Right lung (tissue), 10 donors: ENCODE measurements at places on chromosomes 3 and 15.

- DNase-seq: no peak
Measured at GRCh38 chr3:157531301-157531660, 28.1 kb upstream of the VEPH1 start.

- no peak for DNase-seq
Measured at GRCh38 chr15:99385865-99386264, 134.6 kb downstream of the LRRC28 start.

GRCh38 chr3:42720126-42720525, 17.5 kb upstream of the HHATL start:
- no peak for DNase-seq

- no peak for DNase-seq
Measured at GRCh38 chr3:112773864-112774263, 72.8 kb downstream of the CD200R1L start.
